NCI-H526 (cell line): ENCODE measurements at places on chromosomes 5 and 9.
A peak's percentile ranks its signal among the peaks of the same experiment; 100 is the strongest.

DNA sequence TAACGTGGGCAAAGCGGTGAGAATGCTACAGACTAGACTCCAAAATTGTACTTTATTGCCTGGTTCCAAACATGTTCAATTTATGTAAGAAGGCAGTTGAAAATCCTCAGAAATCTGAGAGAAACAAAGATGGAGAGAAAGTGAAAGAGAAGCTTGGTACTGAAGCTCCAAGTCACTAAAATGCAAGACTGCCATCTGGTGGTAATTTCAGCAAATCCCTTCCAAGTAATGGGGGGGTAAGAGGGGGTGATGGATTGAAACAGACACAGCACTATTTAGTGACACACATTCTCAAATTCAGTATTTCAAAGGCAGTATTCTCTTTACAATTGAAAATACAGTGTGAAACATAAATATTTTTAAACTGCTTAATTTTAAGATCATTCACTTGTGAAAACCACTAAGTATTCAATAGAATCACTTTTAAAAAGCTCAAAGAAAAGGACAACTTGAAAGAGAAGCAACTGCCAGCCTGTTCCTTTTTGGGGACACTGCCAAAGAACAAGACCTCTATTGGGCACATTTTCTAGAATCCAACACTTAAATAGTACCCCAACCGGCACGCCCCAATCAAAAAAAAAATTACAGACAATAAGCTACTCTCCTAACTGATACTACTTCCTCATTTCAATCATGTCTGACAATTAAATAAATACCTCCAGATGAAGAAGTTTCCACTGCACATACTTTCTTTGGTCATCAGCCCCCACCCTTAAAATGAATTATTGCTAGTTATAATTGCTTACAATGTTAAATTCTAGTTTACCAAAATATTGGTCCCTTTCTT lies 131.5 kb downstream of the AGTPBP1 start:
- peak; percentile 45 for DNase-seq

DNA sequence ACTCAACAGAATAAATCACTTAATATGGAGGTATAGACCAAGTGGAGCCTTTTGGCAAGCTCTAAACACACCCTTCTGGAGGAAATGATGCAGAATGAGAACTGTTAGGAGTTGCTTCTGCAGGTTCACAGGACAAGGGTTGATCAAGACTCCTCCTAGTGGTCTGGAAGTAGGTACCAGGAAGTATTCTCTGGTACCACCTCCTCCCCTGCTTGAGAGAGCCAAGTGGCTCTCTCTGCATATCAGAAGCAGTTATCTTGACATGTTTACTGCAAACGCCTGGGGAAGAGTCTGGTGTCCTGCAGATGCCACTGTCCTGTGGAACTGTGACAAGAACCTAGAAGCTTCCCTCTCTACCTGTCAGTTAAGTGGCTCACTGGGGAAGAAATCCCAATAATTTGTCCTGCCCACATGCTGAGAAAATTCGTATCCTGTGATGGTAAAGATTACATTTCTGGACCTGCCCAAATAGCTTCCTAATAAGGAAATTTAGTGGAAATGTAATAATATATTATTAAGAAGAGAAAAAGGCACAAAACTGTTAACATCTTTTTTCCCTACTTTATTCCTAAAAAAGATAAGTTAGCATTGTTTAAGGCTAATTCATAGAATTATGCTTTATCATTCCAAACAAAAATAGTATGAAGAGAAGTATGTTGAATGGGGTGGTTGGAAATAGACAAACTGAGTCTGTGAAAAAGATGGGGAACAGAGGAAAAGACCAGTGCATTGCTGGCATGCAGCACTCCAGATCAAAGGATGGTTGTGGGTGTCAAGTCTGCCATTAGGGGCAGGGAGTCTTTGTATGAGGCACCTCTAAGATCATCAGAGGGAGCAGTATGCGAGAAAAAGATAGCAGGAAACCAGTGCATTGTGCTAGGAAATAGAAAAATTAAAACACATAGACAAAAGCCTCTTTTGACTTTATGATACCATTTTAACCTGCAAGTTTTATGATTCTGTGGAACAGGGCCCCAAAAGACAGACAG lies 118.8 kb downstream of the CDC42SE2 start:
- peak; percentile 50 for DNase-seq

GRCh38 chr9:137226338-137227053 lies 806 bp upstream of the RNF224 start:
- no peak for DNase-seq

- no peak for DNase-seq
Measured at GRCh38 chr9:123302348-123303214, 34.2 kb upstream of the STRBP start.

- DNase-seq: no peak
Measured at GRCh38 chr9:76562511-76562911, 103.5 kb downstream of the GCNT1 start.

GRCh38 chr5:159913048-159913447 lies 3.2 kb upstream of the ADRA1B start:
- no peak for DNase-seq

DNA sequence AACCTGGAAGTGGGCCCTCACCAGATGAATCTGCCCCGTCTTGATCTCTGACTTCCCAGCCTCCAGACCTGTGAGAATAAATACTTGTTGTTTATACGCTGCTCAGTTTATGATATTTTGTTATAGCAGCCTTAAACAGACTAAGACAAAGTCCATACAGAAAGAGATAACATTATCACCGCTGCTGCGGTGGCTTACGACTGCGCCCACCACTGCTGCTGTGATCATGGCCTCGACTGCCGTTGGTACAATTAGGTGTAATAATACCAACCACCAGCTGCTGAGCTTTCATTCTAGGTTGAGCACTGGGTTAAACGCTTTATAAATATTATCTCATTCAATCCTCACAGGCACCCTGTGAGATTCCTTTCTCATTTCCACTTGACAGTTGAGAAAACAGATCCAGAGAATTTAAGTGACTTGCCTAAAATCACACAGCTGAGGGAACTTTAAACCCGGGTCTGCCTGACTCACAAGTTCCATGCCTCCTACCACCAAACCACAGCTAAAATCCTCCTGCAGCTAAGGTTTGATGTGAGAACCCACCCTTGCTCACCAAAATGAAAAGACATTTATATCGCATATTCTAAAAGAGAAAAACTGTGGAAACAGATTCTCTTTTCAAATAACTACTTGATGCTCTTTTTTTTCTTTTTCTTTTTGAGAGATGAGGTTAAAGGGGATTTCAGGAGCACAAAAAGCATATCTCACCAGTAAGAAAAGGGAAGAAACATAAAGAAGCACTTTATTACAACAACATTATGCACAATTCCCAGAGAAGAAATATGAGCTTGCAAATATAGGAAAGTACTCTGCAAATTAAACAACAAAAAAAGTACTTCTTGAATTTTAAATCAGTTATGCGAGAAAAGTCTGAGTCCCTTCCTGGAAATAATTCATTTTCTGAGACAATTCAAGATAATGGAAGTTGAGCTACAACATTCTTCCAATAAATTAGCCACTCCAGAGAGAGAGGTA lies 23.9 kb downstream of the GOLM1 start:
- DNase-seq: no peak

- DNase-seq: no peak
Measured at GRCh38 chr9:129850821-129851550, 15.7 kb downstream of the USP20 start.

DNA sequence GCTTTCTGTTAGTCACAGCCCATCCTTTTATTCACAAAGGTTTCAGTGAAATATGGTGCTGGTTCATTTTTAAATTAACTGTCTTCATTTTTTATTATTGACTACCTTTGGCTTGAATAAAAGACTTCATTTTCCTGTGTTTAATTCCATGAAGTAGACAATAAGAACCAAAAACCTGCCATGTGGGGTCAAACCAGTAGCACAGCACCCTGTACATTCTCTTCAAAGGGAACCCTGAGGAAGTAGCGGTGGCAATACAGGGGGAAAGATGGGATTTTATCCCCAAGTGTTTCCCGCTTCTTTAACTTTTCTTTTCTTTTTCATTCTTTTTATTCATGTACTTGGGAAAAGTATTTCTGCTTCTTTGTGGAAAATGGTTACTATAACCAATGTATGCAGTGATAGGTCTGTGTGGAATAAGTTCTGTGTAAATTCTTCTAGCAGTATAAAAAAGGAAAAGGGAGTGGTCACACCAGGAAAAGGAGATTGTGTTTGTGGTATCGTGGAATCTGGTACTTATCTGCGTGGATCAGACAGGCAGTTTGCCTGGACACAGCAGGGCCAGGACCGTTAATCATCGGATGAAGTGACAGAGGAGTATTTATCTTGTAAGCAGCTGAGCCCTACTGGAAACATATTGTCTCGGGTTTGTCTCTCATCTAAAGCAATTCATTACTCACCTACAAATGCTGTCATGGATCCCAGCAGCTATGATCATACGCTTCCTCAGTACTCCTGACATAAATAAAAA lies 94.2 kb downstream of the PPIC start:
- no peak for DNase-seq

- no peak for DNase-seq
Measured at GRCh38 chr5:69498384-69498783, 5.8 kb downstream of the OCLN start.

DNA sequence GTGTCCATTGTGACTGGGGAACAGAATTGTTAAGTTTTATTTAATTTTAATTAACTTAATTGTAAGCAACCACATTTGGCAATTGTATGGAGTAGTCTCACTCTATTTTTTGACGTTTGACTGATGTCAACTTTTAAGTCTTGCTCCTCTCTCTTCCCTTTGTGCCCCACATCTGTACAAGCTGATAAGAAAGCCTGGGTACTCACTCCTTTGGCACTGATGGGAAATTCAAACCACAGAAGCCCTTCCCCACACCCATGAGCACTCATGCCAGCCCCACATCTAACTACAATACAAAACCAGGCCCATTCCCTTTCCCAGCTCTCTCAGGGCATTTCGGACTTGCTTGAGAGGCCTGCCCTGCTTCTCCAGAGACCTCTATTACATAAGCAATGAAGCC lies 451.5 kb upstream of the KIF2A start:
- DNase-seq: no peak

- DNase-seq: no peak
Measured at GRCh38 chr5:11261241-11261640, 500.2 kb upstream of the DAP start.

- no peak for DNase-seq
Measured at GRCh38 chr5:53151713-53152458, 42.3 kb upstream of the MOCS2 start.

GRCh38 chr5:159345336-159345735 lies 15.0 kb upstream of the IL12B start:
- DNase-seq: no peak

- no peak for DNase-seq
Measured at GRCh38 chr5:166795756-166796155, 1495.7 kb upstream of the WWC1 start.

- DNase-seq: peak; percentile 61
Measured at GRCh38 chr9:4137681-4138099, 162.2 kb downstream of the GLIS3 start.
